ENCODE measurements at places on chromosomes 7 and 10.

- DNase-seq = no peak
These were observed 110.7 kb downstream of the AKR1D1 start for GRCh38 chr7:138186951-138187351.

DNA sequence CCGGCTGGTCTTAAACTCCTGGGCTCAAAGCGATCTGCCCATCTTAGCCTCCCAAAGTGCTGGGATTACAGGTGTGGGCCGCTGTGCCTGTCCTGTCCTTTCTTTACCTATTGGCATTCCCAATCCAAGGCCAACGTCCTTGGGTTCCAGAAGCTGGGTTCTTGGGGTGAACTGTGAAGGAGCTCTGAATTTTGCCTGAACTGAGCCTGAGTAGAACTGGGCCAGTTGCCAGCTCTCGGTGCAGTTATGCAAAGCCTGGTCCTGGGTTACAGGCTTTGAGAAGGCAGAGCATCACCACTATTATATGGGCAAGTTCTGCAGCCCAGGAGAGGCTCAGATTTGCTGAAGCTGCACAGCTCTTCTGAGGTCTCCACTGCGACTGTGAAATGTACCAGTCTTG lies 24.6 kb upstream of the SH2D4B start:
- no peak for DNase-seq

DNA sequence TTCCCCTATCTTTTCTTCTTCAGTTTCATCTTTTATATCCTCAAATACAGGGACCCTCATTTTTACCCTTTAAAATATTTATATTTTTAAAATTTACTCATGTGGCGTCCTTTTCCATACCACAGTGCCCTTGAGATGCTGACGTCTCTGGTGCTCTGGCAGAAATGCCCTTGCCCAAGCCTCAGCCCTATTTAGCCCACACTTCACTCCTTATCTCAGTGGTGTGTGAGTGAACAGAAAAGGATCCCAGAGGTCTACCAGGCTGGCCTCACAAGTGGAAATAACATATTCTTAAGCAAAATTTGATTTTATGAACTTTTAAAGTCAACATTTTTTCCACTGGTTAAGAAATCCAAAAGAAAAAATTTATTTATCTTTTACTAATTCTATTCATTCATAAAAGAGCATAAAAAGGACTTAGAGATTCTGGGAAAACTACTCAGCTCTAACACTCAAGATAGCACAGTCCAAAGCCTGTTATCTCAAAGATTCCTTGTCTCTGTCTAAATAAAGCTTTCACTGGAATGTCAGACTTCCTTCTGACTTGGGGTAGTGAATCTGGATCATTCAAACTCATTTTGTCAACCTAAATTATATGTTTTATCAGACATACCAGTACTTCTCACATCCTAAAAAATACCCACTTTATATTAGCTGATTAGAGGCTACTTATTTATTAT lies at the start of gene NEBL:
TSS of gene NEBL (minus strand) at position 166 of the 680 bp plus-strand sequence. CDS start at position 60, 106 bp downstream.
- DNase-seq = no peak

- DNase-seq = no peak
These were observed 85.0 kb downstream of the BTRC start for GRCh38 chr10:101438881-101439391.

- no peak for DNase-seq
These were observed 44.7 kb upstream of the ZEB1 start for GRCh38 chr10:31274310-31274709.

- no peak for DNase-seq
These were observed 131.8 kb upstream of the HABP2 start for GRCh38 chr10:113420733-113421675.

DNA sequence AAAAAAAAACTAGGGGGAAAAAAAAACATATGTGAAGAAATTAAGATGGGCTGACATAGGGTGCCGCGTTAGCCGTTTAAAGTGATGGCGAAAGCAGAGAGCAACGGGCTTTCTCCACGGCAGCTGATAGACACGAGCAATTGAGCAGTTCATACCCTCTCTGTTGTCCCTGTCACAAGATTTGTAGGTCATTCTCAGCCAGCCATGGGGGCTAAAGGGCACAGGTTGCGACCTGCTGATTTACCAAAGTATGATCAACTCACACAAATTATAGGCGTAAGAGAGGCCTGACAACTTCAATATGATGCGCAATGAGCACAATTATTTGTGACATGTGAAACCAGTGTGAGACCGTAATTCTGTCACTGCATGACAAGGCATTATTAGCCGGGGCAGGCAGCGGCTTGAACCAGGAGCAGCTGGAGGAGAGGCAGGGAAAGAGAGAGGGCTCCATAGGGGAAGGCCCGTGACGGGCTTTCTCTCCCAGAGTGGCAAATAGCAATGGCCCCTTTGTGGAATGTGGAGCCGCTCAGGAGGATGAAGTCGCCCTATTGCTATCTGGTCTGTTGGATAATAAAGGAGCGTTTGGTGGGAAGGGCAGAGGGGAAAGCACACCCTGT lies 195.1 kb upstream of the HABP2 start:
- no peak for DNase-seq

- no peak for DNase-seq
These were observed 43.1 kb downstream of the UNC5B start for GRCh38 chr10:71255550-71255807.

DNA sequence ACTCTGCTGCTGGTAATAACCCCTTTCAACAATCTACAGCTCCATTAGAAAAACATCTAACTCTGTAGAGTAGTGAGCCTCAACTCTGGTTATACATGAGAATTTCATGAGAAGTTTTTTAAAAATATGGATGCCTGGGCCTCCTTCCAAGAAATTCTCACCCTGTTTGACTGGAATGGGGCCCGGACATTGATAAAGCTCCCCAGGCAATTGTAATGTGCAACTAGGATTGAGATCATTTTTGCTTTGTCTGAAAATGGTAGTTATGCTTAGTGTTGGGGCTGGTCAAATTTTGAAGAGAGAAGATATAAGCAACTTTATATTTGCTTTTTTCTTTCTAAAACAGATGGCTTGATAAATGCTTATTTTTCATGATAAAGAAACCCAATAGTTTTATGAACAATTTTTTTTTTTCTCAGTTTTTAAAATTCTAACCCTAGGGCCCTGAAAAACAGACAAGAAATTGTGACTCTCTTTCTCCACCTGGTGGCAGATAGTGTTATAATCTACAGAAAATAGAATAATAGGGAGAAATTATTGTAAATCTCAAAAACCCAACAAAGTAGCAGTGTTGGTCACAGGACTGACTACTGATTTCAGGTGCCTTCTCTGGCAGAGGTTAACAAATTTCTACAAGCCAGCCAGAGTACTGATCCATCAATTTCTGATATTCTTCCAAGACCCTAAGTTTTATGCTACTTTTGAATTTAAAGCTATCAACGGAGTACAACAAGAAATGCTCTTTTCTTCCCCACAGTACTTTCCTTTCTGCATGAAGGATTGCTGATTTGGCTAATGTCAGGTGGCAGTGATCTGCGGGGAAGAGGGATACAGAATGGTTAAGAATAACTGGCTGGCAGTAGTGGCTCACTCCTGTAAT lies 174.8 kb downstream of the DKK1 start:
- no peak for DNase-seq

Data from activated CD4-positive, alpha-beta T cell treated with anti-CD3 and anti-CD28 coated beads for 1 hour (primary cell).